ENCODE measurements at places on chromosomes 7 and 10. TPM values are rescaled to one million over a fixed set of nuclear protein-coding genes. Genes with fewer than 3 reads are reported as not detected.

- peak; percentile 84 for DNase-seq
Measured at GRCh38 chr7:41890631-41891274, 187.9 kb upstream of the INHBA start.

DNA sequence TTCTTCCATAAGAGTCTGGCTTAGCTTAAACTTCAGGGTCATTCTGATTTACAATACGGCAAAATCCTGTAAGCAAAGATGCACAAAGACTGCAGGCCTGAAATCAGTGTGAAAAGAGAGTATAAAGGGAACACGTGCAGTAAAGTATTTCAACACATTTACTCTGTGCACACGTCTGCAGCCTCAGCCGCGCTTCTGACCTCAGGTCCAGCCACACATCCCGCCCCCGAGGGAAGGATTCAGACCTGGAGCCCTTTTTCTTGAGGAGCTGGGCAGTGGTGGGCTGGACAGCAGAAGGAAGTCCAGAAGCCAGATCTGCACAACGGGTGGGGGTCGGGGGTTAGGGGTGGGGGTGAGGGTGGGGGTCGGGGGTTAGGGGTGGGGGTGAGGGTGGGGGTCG lies 58.9 kb upstream of the FAM20C start:
- DNase-seq = no peak

DNA sequence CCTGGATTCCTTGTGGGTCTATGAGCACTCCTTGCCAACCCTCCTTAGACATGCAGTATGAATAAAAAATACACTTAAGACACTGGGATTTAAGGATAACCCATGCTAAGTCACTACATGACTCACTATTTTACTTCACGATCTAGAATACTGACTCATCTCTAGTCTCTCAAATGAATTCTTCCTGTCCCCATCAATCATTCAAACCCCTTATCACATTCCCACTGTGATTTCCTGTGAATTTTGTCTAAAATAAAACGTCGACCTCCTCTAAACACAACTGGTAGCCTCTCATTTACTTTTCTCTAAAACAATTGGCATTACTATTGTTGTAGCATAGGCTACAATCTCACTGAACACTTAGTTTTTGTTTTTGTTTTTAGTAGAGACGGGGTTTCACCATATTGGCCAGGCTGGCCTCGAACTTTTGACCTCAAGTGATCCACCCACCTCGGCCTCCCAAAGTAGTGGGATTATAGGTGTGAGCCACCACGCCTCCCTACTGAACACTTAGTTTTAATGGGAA lies 3.9 kb upstream of the IQUB start:
- no peak for DNase-seq

DNA sequence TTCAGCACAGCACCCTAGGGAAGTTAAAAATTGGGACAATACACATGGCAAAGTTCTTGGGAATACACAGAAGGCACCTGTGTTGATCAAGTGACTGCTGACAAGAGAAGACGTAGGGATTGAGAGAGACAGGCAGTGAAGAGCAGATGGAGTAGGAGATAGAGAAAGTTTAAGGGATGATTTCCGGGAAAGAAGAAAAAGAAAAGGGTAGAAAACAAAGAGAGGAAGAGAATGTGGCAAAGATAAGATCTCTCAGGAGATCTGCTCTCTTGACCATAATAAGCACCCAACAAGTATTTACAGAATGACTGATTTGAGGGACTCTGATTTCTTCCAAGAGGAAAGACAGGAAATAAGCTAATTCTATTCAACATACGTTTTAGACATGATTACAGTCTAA lies 15.1 kb upstream of the RALA start:
- DNase-seq = no peak

The FAM25A gene
- 25.8 TPM for total RNA-seq

DNA sequence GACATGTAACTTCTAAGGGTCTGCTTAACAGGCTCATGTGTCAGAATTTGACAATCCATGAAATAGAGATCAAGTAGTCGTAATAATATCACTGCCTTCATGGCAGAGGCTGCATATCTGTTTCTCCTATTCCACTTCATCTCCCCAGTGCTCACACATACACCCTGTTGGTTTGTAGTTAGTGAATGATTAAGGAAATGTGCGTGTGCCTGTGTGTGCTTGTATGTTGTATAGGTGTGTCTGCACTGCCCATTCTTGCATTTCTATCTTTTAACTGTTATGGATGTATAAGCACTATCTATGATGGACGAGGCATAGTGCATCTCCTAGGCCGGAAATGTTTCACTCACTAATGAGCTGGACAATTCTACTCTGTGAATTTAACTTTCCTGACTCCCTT lies 985.2 kb downstream of the LRMDA start:
- no peak for DNase-seq

The CACNB2 gene
- total RNA-seq = 3.3 TPM

The TNS3 gene
- total RNA-seq = 39.7 TPM

- no peak for DNase-seq
Measured at GRCh38 chr10:120480848-120481247, 23.8 kb downstream of the PLPP4 start.

The FFAR4 gene
- not detected for total RNA-seq

The DLX5 gene
- 0.62 TPM for total RNA-seq
